A549 treated with CORT108297 at 1 μM for 4 hours (cell line): ENCODE measurements at places on chromosomes 4 and X. TPM values are rescaled to one million over a fixed set of nuclear protein-coding genes. Genes with fewer than 3 reads are reported as not detected.

UGT2B10 gene
- total RNA-seq = 0.06 TPM in 1 of 5 replicates, not detected in the others

LONRF3 gene
- 2.9 to 4.3 TPM (median 3.5 TPM) in 5 replicates for total RNA-seq

ZXDA gene
- 1.2 to 1.9 TPM (median 1.5 TPM) in 5 replicates for total RNA-seq

TMEM150C gene
- 0.65 to 1.6 TPM (median 1.2 TPM) in 5 replicates for total RNA-seq

FOXP3 gene
- total RNA-seq = 0.06 to 0.18 TPM (median 0.11 TPM) in 5 replicates

ANXA10 gene
- 3.4 to 4.1 TPM (median 3.6 TPM) in 5 replicates for total RNA-seq

XKRX gene
- total RNA-seq = 0.24 to 0.39 TPM (median 0.29 TPM) in 5 replicates
